ENCODE measurements at places on chromosomes 2 and 18.
A peak's percentile ranks its signal among the peaks of the same experiment; 100 is the strongest.

GRCh38 chr2:1210352-1210751 is 202.9 kb upstream of the TPO start:
- no peak for DNase-seq

GRCh38 chr2:62304429-62305417 is 108.8 kb downstream of the B3GNT2 start:
- DNase-seq, result peak; percentile 87

DNA sequence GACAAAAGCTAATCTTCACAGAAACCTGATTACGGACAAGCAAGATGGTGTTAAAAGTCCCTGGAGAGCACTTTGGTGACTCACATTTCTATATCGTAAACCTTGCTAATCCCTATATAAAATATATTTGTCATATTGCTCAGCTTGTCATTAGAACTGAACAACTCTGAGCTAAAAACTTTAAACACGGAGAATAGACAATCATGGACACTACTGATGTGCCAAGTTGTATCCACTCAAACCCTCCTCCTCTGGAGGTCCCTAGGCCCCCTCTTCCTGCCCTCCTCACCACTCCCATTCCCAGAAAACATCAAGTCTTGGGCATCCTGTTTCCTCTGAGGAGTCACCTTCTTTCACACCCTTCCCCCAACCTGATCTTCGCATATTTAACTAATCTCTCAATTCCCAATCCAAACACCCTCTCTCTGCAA is 138.7 kb upstream of the PID1 start:
- peak; percentile 58 for DNase-seq

DNA sequence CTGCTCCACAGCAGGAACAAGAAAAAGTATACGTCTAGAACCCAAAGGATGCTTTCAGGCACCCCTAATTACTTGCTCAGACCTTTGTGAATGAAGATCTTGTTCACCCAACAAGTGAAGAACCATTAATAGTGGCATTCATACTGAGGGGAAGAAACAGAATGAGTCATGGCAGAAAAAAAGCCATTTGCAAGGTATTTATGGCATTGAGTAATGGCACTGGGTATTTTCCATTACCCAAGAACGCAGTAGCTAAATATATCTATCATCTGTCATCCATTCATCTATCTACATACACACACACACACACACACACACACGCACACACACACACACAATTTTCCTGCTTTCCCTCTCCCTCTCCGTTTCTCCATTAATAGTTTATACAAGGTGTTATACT is 56.4 kb upstream of the XIRP2 start:
- DNase-seq, result no peak

GRCh38 chr2:71811726-71812125 is 335.9 kb downstream of the CYP26B1 start:
- no peak for DNase-seq

Measured in osteoblast (primary cell).